ENCODE measurements at places on chromosomes 7 and 10.

- DNase-seq, result no peak
Observed at GRCh38 chr10:19947656-19948055, 131.4 kb downstream of the PLXDC2 start.

GRCh38 chr10:127919418-127920271, 12.7 kb downstream of the PTPRE start:
- DNase-seq, result no peak

- DNase-seq, result no peak
Observed at GRCh38 chr7:130887182-130887956, 153.4 kb upstream of the KLF14 start.

DNA sequence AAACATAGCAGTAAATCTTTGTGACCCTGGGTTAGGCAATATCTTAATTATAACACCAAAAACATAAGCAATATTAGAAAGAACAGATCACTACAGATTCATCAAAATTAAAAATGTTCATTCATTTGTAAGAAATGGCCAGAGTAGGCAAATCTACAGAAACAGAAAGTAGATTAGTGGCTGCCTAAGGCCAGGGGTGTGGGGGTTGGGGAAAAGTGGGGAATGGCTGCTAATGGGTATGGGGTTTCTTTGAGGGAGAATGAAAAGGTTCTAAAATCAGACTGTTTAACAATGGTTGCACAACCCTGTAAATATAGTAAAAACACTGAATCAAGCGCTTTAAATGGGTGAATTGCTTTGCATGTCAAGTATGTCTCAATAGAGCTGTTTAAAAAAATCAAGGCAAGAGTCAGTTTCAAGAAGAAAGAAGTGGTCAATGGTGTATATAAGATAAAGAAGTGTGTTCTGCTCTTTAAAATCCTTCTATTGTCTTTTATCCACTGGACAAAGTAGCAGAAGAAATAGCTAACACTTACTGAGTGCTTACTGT, 42.6 kb downstream of the CDK6 start:
- DNase-seq, result no peak

- DNase-seq, result no peak
Observed at GRCh38 chr10:83603708-83604107, 535.6 kb upstream of the GHITM start.

DNA sequence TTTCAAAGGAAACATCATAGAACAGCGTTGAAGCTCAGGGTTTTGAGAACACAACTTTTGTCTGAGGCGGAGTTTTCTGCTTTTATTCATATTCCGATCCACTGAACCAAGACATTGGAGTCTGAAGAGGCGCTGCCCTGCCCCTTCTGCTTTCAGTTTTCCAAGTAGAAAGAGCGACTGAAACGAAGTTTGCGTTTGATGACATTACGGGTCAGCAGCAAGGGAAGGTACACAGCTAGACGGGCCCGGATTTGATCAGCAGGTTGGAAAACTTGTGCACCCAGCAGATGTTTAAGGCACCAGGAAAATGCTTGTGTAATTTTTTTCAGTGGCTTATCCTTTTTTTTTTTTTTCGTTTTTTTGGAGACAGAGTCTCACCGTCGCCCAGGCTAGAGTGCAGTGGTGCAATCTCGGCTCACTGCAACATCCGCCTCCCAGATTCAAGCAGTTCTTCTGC, 720 bp downstream of the SUN1 start:
- DNase-seq, result no peak

- DNase-seq, result peak; percentile 59
Observed at GRCh38 chr10:122648599-122649428, 50.8 kb downstream of the C10orf120 start.

DNA sequence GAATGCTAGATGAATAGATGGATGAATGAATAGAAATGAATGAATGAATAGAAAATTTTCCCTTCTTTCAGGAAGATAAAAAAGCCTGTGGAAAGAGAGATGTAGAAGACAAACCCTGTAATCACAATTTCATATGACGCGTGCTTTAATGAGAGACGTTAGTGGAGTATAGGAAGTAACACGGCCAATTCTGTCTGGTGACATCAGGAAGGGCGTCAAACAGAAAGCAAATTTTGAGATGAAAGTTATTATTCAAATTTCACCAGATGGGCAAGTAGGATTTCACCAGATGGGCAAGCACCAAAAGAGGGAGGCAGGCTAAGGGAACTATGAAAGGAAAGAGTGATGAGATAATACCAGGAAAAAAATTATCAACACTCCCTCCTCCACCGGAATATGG, 128.9 kb upstream of the PRSS1 start:
- no peak for DNase-seq

GRCh38 chr7:93574269-93574645, 267 bp downstream of the CALCR start:
- no peak for DNase-seq

- no peak for DNase-seq
Observed at GRCh38 chr7:36765605-36766004, 41.3 kb upstream of the AOAH start.

DNA sequence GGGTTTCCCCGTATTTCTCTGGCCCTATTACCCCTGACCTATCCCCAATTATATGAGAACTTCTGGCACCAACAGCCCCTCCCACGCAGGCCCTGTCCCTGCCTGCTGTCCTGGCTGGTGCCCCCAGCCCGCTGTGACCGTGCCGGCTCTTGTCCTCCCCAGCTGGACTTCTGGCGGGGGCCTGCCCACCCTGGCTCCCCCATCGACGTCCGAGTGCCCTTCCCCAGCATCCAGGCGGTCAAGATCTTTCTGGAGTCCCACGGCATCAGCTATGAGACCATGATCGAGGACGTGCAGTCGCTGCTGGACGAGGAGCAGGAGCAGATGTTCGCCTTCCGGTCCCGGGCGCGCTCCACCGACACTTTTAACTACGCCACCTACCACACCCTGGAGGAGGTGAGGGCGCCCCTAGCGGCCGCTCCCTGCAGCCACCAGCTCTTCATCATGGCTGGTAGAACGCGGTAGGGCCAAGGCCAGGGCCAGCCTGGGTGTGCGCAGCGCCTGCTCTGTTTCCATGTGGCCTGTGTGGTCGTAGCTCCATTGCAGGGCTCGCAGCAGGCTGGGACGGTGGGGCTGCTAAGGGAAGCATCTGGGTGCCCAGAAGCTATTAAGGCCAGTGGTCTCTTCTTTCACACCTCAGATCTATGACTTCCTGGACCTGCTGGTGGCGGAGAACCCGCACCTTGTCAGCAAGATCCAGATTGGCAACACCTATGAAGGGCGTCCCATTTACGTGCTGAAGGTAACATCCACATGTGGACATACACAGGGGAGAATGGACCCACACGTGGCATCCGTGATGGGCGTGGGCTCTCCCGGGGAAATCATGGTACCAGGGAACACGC, 1.4 kb downstream of the CPA1 start:
- DNase-seq, result no peak

DNA sequence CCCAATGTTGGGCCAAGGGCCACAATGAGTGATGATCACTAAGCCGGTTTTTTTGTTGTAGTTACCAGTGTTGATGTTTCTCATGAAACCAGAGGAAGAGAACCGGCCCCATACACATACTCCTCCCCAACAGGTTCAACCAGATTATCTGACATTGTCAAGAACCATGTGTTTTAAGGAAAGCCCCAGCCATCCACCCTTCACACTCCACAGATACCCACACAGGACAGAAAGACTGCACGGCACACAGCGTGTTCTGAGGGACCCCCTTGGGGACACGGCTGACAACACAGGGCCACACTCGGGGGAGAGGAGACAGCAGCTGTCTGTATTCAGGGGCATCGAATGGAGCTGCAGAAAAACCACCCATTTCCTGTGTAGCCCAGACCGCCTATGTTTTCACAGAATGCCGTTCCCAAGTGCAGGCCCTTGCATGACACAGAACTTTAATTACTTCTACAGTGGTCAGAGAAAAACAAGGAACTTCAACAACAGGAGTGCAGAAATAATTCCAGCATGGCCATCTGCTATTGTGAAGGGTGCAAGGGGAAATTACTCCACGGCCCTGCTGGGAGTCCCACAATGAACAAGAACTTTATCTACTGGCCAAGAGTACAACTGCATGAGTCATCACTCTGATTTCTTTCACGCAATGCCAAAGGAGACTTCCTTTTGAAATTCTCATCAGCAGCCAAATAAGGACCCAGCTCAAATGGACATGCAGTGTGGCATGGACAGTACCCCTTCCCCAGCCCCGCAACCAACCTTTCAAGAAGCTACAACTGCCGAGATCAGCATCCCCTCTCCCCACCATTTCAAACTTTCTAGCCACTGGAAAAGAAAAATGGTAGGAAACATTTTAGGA, 2.3 kb downstream of the KLF6 start:
- DNase-seq, result peak; percentile 86

GRCh38 chr7:98852826-98853225, 17.0 kb downstream of the TMEM130 start:
- DNase-seq, result no peak

- no peak for DNase-seq
Observed at GRCh38 chr7:76328389-76328788, 25.9 kb downstream of the HSPB1 start.

- no peak for DNase-seq
Observed at GRCh38 chr7:69269806-69270205, 328.5 kb upstream of the AUTS2 start.

GRCh38 chr7:63112764-63113712, 885.6 kb upstream of the ZNF722 start:
- DNase-seq, result no peak

DNA sequence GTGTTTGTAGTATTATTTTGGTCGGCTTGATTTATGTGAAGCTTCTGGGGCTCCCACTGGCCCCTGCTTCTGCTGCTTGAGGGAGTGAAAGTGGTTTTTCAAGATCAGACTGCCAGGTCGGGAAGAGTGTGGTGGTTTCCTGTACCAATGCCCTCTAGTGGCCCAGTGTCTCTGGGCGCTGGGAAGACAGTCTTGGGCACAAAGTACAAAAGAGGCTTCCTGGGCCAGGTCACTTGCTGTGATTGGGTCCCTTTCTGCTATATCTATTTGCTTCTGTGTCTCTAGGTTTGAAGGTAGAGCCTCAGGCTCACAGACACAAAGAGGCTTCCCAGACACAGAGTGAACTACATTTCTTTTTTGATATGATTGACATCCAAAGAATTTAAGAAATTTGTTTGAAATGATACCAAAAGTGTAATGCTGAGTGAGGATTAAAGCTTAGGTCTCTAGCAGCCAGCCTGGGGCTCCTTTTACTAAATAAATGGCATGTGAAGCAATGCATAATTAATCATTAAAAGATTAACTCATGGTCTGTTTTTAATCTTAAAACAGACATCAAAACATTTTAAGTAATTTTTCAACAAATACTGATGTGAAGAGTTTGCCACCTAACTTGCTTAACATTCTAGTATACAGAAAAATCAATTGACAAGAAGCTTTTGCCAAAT, 36.3 kb downstream of the ABCB1 start:
- no peak for DNase-seq

DNA sequence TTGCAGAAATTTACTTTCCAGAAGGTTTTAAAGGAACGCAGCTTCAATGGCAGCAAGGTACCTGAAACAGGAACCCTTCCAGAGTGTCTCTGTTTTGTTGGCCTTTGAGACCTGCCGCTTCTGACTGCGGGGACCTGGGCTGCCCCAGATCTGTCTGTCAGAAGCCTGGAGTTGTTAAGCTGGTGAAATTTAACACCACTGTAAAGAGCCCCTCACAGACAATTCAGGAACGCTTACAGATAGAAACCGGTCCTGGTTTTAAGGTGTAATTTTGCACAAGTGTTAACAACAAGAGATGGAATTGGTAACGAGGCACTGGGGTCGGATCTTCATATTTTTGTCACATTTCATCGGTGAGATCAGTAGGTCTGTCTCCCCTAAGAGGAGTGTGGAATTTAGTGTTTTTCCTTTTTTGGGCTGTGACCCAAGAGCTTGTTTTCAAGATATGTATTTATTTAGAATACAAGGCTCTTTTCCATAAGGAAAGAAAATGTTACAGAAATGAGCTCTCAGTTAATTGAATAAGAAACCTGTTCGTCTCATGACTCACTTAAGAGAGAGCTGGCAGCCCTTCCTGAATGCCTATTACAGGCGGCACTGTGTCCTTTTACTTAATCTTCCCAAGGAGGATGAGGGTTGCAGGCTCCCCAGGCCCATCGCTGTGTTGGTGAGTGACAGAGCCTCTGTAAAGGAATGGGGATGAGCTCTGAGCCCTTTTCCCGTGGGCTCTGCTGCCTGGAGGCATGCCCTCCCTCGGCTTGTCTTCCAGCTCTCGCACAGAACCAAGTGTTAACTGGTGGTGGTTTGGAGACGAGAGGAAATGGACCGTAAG, 168.7 kb downstream of the CUX1 start:
- DNase-seq, result no peak

GRCh38 chr10:116766837-116767634, 24.7 kb upstream of the HSPA12A start:
- no peak for DNase-seq
